Aorta (tissue), 5 donors: ENCODE measurements at places on chromosomes 2 and 18. TPM values are rescaled to one million over a fixed set of nuclear protein-coding genes. Genes with fewer than 3 reads are reported as not detected.

GRCh38 chr2:60840880-60841279 is 40.5 kb upstream of the REL start:
- DNase-seq: no peak

SLC35F5 gene
- 73.5 TPM for total RNA-seq

GRCh38 chr18:55694291-55694690 is 106.3 kb upstream of the TCF4 start:
- no peak for DNase-seq

GRCh38 chr2:67702284-67702683 is 305.2 kb downstream of the ETAA1 start:
- no peak for DNase-seq

GRCh38 chr18:3441290-3441689 is 8.7 kb upstream of the TGIF1 start:
- DNase-seq: no peak

- DNase-seq: no peak
These were observed 105.4 kb upstream of the MMADHC start for GRCh38 chr2:149692961-149693396.

DNA sequence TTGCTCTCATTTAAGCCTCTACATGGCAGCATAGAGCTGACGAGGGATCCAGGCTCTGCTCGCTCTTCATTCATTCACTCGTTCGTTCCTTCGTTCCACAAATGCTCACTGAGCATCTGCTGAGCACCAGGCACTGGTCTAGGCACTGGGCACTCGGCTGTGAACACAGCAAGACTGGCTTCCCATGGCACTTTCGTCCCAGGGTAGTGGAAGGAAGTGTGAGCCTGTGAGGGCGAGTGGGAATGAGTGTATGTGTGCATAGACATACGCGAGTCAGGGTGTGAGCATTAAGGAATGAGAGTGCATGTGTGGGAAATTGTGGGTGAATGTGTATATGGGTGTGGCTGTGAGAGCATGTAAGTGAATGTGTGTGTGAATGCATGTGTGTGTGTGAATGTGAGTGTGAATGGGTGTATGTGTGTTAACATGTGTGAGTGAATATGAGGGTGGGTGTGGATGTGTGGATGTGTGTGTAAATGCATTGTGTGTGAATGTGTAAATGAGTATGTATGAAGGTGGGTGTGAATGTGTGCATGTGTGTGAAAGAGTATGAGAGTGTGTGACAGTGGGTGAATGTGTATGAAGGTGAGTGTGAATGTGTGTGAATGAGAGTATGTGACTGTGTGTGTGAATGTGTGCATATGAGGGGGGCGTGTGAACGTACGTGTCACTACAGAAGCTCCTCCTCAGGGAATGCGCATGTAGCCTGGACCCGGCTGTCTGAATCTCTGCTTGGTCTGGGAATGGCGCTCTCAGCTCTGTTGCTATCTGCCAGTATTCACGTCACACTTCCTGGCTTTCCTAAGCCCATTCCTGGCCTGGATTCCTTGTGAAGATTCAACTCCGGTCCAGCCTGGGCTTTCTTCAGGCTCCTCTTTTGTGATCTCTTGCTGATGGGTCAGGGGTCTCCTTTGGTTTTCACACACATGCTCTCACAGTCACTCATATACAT is 28.8 kb downstream of the SNORC start:
- DNase-seq: no peak

- peak; percentile 52 for DNase-seq
These were observed 9.3 kb downstream of the LDLRAD4 start for GRCh38 chr18:13227910-13228309.

DNA sequence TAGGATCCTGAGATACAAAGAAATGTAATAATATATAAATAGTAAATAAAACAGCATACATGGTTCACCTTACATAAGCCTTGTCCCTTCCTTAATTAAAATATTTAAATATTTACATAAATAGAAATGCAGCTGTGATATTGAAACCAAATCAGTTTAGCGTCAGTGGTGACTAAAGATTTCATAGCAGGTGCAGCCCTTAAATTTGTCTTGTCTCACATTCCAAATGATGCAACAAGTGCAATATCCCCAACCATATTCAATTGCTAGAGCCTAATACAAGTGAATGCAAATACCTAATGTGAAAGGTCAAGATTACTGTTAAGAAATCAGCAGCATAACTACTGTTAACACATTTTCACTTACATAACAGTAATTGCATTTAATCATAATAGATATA is 539.5 kb downstream of the NYAP2 start:
- DNase-seq: no peak

GRCh38 chr2:126784045-126784444 is 114.6 kb upstream of the TEX51 start:
- DNase-seq: no peak

- no peak for DNase-seq
These were observed 63.9 kb downstream of the COMMD1 start for GRCh38 chr2:61969376-61969775.

FIGN gene
- total RNA-seq: 12.7 TPM

GALR1 gene
- not detected for total RNA-seq

CHRND gene
- total RNA-seq: not detected

DNA sequence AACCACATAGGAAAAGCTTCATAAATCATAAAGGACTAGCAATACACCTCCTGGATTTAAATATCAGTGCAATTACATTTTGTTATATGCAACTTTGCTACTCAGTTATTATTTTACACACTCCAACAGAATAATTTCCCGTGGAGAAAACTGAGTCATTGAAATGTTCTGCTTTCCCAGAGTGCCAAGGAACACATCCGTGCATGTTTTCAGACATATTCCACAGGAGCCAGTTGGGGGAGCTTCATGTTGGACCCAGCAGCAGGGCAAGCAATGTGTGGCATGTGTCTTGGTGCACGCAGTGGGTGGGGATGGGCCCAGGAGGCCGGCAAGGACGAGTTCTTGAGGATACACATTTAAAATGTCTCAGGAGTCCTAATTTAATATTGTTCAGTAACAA is 14.4 kb upstream of the SMIM21 start:
- DNase-seq: no peak

- no peak for DNase-seq
These were observed 269.0 kb downstream of the TCF4 start for GRCh38 chr18:55318951-55319441.

- no peak for DNase-seq
These were observed 2.1 kb upstream of the RTN4 start for GRCh38 chr2:55052129-55053061.

DSEL gene
- 16.9 TPM for total RNA-seq
